Activated CD4-positive, alpha-beta T cell treated with anti-CD3 and anti-CD28 coated beads, Interleukin-10, Interleukin-2, amounts not matched to agents 100 ng/mL and 50 ng/mL, durations not matched to agents 16 hours and 8 hours (primary cell): ENCODE measurements at places on chromosomes 1 and 21.
A peak's percentile ranks its signal among the peaks of the same experiment; 100 is the strongest.

DNA sequence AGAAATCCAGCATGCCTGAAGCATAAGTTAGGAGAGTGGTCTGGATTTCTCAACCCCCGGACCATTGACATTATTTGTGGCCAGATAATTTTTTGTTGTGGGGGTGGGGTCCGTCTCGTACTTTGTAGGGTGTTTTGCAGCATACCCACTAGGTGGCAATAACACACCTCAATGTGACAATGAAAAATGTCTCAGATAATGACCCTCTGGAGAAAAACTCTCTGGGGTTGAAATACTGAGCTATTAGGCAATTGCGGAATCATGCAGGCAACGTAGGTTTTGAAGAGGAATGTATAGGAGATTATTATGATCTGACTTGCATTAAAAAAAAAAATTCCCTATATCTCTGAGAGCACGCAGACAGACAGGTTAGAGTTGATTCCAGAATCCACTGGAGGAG lies 25.3 kb upstream of the RRP15 start:
- DNase-seq, result peak; percentile 15

- peak; percentile 47 for DNase-seq
Observed at GRCh38 chr21:17818186-17819113, 706 bp downstream of the C21orf91 start.

DNA sequence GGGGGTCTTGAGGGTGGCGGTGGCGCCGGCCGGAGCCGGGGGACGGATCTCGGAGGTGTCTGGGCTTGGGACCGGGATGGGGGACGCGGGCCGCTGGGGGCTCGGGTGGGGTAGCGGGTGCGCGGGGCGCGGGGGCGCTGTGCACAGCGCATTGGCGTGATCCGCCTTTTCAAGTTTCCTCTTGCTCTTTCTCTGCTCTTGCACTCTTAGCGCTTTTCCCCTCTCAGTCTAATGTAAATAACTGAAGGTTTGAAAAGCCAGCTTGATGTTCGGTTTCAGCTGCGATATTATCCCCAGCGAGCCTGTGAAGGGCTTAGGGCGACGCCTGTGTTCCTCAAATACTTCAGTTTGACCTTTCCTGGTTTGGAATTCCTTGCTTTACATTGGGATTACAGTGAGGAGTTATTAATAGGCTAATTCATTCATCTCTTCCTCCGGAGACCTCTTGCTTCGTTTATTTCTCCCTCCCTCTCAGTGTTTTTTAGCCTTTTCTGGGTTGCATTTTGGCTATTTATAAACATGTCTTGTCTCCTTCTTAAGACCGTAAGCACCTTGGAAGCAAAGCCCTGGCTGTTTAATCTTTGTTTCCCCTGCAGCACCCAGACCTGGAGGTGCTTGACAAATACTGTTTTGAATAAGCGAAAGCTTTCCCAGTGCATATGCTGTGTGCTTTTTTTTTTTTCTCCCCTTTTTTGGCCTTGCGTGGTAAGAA lies 693 bp downstream of the RAB4A start:
- peak; percentile 39 for DNase-seq

GRCh38 chr1:214660190-214660589 lies 57.2 kb downstream of the CENPF start:
- DNase-seq, result no peak

- DNase-seq, result no peak
Observed at GRCh38 chr1:208538587-208538986, 294.4 kb upstream of the PLXNA2 start.

GRCh38 chr1:18404460-18404859 lies 76.3 kb upstream of the KLHDC7A start:
- no peak for DNase-seq

DNA sequence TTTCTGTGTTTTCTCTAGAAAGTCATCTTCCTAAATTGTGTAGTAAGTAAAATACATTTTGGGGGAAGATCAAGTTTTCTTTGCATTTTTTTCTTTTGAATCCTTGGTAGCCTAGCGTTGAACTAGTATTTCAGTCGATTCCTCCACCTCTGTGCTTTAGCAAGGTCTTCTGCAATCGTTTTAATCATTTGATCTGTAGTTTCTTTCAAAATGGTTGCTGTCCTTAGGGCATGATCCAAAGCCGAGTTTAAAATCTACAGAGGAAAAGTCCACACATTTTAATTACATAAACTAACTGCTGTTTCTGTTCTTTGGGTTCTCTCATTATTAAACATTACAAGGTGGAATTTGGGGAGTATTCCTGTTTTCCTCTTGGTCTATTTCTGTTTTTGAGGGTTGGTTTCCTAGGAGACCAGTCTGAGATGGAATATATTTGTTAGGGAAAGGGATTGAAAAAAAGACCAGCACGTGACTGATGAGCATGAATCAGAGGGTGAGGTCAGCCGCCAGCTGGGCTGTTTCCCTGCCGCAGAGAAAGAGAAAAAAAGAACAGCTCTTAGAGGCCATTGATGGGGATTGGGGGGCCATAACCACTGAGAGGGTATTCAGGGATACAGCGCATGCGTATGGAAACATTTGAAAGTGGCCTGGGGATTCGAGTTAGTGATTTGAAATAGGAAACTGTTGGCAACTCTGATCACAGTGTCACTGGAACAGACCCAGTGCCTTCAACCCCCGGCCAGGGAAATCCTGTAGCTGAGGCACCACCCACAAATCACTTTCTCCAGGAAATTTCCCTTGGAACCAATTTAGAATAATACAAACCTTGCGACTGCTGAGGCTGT lies 40.6 kb downstream of the AKNAD1 start:
- DNase-seq, result no peak

GRCh38 chr1:212651521-212651920 lies 43.0 kb downstream of the ATF3 start:
- DNase-seq, result no peak

- peak; percentile 78 for DNase-seq
Observed at GRCh38 chr1:52659356-52659755, 26.4 kb downstream of the SHISAL2A start.

DNA sequence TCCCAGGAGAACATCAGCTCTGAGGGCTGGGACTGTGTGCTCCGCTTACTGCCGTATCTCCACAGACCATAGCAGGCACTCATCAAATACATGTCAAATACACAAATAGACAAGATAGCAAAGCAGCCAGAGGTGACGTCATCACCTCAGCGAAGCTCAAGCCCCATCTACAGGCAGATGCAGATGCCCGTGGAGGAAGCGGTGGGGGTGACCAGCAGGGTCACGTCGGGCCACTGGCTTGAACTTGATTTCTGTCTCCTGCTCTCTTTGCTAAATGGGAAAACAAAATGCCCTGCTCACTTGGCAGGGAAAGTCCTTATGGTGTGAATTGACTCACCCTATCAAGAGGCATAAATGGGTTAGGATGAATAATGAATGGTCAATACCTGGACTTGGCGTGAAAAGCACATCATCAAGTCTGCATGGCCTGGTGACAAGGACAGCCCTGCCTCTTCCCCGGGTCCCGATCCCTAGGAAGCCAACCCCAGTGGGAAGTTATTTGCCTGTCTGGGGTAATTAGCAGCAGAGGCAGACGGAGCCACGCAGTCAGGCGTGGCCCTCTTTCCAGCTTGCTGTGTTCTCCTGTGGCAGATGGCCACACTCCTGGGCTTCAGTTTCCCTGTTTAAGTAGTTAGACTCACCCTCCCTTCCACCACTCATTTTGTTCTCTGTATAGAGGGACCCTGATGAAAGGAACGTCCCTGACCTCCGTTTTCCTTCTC lies 536.0 kb downstream of the NPHP4 start:
- no peak for DNase-seq

DNA sequence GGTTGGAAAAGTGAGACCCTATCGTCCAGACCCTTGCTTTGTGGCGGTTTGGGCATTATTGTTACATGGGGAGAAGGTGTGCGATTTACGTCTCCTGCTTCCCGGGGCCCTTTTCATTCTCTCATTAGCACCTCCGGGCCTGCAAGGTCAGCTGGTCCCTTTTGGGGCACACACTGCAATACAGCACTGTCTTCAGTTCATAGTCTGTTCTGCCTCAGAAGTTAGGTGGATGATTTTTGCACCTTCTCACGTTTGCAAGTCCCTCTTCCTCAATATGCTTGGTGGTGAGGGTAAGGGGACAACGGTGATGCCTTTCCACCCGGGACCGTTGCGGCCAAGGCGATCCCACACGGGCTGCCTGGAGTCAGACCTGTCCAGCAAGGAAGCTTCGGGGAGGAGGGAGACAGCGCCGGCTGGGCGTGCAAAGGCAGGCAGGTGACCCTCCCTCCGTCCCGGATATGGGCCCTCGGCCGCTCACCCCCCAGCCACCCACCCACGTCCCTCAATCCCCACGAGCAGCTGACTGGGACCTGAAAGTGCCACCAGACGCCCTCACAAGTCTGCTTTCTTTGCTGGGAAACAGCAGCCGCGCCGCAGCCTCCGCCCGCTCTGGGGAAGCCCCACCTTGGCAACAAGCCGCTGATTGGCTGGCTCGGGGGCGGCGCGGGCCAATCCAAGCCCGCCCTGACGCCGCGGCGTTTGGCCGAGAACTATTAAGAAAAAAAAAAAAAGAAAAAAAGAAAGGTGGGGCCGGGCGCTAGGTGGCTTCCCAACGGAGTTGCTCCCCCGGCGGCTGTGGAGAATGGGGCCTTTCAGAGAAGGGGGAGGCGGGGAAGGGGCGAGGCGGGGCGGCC lies 21.7 kb downstream of the BTG2 start:
- peak; percentile 97 for DNase-seq

DNA sequence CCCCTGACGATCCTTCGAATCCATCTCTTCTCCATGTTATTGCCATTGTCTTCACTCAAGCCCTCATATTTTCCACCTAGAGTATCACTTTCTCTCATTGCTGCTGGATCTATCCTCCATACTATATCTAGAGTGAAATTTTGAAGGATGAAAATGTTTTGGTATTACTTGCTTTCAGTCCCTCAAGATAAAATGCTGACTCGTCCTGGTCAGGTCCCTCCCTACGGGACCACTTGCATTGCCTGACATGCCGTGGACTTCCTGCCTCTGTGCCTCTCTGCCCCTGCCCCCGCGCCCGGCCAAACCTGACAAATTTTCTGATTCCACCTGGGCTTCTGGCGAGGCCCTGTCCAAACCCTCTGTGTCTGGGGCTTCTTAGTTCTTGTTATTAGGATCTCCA lies 23.6 kb downstream of the SPATA46 start:
- DNase-seq, result no peak

DNA sequence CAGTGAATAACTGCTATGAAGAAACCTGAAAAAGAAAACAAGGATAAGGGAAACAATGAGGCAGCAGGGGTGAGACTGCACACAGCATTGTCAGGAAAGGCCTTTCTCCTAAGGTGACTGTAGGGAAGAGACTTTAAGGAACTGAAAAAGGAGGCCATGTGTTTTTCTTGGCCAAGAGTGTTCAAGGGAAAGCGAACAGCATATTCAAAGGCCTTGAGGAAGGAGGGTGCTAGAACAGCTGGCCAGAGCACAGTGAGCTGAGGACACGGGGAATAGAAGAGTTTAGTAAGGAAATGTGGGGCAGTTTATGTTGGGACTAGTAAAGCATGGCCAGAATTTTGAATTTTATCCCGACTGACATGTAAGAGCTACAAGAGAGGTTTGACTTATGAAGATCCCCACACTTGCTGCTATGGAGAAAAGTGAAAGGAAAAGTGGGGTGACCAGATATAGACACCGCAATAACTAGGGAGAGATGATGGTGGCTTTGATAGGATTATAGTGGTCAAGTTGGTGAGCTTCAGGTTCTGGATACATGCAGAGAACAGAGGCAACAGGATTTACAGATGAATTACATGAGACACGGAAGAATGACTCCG lies 1.4 kb downstream of the RWDD2B start:
- no peak for DNase-seq

DNA sequence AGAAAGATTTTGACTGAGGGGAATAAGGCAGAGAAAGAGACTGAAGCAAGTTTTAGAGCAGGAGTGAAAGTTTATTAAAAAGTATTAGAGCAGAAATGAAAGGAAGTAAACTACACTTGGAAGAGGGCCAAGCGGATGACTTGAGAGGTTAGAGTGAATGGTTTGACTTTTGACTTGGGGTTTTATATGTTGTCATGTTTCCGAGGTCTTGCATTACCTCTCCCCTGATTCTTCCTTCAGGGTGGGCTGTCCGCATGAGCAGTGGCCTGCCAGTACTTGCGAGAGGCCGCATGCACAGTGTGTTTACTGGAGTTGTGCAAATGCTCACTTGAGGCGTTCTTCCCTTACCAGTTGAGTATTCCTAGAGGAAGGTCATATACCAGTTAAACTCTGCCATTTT lies 13.0 kb upstream of the DENND2D start:
- DNase-seq, result no peak

DNA sequence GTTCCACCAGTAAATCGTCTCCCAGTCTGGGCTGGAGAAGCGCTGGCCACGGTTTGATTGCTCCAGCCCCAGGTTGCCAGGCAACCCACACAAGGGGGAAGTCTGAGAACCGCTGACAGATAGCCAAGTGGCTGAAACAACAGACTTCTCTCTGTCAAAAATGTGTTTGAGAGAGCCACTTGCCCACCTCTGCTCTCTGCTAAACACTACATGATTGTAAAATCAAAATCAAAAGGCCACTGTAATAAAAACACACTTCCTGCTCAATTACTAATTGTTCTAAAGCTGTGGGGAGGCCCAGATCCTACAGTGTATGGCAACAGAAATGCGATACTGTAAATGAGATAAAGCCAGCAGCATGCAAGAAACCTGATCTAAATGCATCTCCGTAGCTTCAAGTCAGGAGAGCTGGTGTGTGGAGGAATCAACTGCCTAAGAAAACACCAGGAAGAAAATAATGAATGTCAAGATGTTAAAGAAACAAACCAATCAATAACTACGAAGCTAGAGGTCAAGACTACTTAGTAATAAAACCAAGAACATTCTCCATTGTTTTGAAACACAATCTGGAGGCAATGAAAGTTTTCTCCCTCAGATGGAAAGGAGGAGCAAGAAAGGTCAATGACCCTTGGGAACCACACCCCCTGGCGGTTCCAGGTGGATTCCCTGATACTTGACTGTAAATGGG lies 121.2 kb downstream of the SLC45A1 start:
- DNase-seq, result no peak

DNA sequence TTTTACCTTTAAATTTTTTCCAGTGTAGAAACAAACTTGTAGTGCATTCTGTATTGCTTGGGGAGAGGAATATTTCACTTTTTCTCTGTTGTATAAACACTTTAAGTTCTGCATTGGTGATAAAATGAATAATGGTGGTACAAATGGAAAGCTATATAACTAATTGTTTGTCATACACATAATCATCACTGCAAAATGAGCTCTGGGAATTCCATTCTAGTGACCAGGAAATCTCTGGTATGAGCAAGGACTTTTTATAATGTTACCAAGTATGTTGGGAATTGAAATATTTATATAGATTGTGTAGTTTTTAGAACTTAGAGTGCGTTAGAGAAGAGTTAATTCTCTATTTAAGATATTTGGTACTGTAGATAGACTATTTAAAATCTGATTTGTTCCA lies 5.0 kb upstream of the FMN2 start:
- DNase-seq, result no peak

DNA sequence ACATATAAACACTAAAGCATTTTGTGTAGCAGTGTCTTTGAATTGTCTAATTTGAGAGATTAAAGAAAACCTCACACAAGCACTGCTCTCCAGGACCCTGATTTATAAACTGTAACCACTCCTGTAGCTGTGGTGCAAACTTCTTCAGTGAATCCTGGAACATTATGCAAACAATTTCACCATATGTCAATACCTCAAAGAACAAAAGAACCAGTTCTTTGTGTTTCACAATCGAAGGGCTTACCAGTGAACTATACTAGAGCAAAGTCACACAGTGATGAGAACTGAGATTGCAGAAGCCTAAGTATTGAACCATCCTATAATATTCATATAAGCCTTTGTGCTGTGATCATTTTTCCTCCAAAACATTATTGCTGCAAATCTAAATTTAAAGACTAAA lies 21.5 kb downstream of the DPH5 start:
- DNase-seq, result peak; percentile 19
